ENCODE measurements at places on chromosomes 4 and X.

- no peak for DNase-seq
Observed at GRCh38 chr4:109947457-109947856, 34.8 kb downstream of the EGF start.

GRCh38 chr4:39931441-39931901 is 46.2 kb downstream of the PDS5A start:
- no peak for DNase-seq

DNA sequence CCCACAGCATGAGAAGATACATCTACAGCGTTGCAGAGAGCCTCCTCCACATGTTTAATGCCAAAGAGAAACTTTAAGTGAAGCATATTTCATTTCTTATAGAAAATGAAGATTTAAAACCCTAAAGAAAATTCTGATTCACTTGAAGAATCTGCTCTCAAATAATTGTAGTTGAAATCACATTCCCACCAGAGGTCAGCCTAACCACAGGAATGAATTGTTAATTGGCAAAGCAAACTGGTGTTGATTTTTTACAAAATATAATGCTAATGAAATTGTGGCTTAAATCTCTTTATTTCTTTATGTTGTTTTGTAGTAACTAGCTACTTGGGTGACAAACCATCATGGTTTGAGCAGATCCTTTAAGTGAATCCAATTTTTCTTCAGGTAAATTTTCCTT is 31.1 kb upstream of the WDR17 start:
- DNase-seq, result no peak

GRCh38 chr4:108774809-108775530 is 12.1 kb upstream of the ETNPPL start:
- DNase-seq, result no peak

DNA sequence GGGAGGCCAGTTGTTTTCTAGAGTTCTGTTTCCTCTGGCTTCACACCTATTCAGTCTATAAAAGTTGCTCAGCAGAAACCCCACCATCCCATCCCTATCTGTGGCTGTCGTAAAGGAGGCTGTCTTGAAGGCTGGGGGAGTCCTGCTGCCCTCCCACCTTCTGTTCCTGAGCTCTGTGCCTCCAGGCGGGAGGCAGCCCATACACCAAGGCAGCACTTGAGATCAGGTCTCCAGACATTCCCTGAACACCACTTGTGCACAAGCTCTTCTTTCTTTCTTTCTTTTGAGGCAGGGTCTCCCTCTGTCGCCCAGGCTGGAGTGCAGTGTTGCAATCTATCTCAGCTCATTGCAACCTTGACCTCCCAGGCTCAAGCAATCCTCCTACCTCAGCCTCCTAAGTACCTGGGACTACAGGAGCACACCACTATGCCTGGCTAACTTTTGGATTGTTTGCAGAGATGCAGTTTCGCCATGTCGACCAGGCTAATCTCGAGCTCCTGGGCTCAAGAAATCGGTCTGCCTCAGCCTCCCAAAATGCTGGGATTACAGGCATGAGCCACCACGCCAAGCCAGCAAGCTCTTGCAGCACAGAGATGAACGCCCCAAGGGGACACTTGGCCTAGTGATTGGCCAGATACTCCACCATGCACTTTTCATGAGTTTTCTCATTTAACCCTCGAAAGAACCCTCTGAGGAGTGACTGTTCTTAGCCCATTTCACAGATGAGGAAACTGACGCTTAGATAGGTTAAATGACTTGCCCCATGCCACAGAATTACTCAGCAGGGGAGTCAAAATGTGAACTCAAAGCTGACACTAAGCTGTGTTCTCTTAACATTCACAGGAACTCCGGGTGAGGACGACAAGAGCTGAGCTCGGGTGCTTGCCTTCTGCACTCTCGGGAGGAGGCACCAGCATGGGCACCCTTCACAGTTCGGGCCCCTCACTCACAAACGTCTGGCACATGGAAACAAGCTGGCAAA is 55.8 kb upstream of the ENPP6 start:
- no peak for DNase-seq

GRCh38 chr4:13541720-13542576 is 2.4 kb downstream of the NKX3-2 start:
- DNase-seq, result no peak

- DNase-seq, result no peak
Observed at GRCh38 chr4:126238013-126238412, 923.3 kb downstream of the FAT4 start.

GRCh38 chrX:109943740-109944092 is 59.2 kb upstream of the TMEM164 start:
- no peak for DNase-seq

DNA sequence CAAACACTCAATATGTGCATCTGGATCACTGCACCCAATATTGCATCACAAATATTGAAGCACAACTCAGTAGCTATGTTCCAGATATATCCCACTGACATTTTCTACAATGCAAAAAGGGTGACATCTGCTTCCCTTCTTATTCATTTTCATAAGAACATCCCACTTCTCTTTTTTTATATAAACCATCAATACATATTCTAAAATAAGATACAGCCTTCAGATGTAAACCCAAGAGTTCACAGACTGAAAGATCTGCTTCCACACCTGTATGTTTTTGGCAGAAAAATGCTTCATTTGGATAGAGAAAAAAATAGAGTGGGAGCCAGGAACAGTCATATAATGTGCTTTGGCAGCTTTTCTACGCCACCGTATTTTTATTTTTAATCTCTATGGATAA is 815.6 kb upstream of the ADGRL3 start:
- no peak for DNase-seq
